NCI-H510A (cell line): ENCODE measurements at places on chromosomes 2 and 18.

GRCh38 chr2:45904267-45904945 is 252.9 kb downstream of the PRKCE start:
- DNase-seq, result no peak

DNA sequence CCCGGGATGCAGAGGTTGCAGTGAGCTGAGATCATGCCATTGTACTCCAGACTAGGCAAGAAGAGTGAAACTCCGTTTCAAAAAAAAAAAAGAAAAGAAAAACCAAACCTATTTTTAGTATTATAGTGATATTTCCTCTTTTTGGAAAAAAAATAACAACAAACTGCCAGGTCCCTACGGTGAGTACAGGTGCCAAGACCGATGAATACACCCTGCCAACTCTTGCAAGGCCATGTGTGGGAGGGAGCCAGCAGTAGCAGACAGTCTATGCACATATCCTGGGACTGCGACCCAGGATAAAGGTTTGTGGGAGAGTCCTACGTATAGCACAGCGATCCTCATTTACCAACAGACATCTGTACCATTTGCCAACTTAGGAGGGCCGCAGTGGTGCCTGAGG is 69.6 kb upstream of the DNMT3A start:
- DNase-seq, result no peak

GRCh38 chr2:40480596-40480995 is 28.7 kb upstream of the SLC8A1 start:
- DNase-seq, result no peak

GRCh38 chr2:143336719-143337210 is 207.5 kb downstream of the ARHGAP15 start:
- DNase-seq, result no peak

DNA sequence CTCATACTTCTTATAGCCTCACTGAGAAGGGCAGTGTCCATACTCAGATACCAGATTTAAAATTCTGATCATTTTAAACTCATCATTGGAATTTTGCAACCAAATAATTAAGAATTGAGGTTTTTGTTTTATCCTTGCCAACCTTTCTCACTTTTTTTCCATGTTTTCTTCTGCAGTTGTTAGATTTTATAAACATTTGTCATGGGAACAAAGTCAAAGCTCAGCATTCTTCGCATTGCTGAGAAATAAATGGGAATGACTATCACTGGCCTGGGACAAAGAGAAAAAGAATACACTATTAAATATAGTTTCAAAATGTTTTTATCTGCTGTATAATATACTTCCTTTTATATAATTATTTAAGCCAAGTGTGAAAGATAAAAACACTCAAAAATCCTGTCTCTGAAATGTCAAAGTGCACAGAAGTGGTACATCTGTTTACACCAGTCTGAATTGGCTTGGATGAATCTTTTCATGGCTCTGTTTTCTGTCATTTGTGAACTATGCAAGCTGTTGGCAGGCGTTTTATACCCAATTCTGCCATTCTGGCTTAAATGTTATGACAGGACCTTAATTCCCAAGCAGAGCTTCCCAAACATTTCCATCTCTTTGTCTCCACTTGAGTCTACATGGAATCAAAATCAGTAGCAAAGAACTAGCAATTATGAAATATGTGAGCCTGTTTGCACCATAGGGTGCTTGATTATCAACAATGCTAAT is 249.3 kb upstream of the SYT4 start:
- no peak for DNase-seq

GRCh38 chr2:225495706-225496105 is 96.2 kb downstream of the NYAP2 start:
- DNase-seq, result no peak

DNA sequence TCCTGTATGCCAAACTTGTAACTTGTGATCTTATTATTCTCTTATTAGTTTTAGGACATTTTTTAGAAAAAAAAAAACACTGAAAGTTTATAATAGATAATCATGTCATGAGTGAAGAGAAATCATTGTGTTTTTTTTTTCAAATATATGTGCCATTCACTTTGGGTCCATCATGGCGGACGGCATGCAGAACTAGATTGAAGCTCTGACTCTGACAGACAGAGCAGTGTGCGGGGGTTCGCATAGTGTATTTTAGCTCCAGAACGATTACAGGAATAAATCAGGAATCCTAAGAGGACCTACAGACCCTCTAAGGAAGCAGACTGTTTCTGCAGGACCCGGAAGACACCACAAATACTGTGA is 484.4 kb upstream of the REG3G start:
- no peak for DNase-seq

DNA sequence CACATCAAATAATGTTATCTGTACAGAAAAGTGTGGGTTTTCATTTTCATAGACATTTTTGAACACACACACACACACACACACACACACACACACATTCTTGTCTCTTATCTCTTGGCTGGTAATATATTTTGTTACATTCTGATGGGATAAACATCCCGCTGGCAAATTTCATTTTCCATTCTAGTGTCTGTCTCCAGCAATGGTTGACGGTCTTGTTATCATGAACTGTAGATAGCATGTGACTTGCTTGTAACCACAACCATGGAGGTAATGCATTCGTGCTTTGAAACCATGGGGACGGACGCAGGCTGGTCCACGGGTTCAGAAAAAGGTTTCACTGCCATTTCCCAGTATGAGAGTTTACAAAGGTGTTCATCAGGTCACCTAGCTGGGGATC is 156.4 kb downstream of the PPP1R1C start:
- DNase-seq, result no peak

DNA sequence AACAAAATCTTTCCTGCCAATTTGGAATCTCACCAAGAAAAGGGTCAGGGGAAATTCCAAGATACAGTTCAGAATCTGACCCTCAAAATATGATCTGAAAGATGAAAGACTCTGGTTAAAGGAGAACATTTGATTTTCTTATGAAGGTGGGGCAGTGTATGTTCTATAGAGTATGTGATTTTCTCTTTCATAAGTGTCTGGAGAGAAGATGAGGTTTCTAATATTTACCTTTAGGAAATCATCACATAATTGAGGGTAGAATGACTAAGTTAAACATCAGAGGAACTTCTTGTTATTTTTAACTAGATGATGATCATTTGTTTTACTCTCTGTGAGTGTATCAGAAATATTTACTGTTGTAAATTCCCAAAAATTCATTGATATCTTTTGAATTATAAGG is 27.8 kb upstream of the MBOAT2 start:
- no peak for DNase-seq

DNA sequence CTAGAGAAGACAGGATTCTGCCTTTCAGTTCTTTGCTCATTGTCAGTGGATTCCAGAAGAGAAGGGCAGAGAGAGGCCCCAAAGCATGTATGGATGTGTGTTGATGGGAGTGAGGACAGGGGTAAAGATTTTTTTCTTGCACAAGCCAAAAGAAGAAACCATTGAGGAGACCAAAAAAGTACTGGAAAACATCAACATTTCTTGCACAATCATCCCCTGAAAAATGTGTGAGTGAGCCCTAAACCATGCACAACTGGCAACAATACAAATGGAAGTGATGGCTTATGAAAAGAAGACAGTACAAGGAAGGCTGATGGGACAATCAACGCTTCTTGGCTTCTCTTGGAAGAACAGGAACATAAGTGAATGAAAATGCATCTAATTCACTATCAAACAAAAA is 5.6 kb upstream of the SMAD7 start:
- DNase-seq, result no peak

GRCh38 chr2:197477797-197478196 is 21.8 kb downstream of the HSPD1 start:
- DNase-seq, result no peak

DNA sequence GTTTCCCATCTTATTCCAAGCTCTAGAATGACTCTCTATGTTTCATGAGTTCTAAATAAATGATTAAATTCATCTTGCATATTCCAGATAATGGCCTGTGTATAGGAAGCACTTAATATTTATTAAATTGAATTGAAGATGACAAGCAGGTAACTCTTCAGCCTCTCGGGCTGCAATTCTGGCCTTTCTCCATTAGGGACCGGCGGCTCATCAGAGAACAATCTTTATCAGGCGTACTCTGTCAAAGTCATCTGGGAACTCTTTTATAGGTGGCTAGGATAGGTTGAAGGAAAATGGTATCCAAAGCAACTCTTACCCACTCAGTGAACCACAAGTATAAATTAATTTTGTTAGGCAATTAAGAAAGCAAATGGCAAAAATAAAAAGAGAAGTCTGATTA is 308.5 kb downstream of the NOL4 start:
- no peak for DNase-seq

GRCh38 chr2:6879011-6879410 is 1.4 kb downstream of the RSAD2 start:
- no peak for DNase-seq

DNA sequence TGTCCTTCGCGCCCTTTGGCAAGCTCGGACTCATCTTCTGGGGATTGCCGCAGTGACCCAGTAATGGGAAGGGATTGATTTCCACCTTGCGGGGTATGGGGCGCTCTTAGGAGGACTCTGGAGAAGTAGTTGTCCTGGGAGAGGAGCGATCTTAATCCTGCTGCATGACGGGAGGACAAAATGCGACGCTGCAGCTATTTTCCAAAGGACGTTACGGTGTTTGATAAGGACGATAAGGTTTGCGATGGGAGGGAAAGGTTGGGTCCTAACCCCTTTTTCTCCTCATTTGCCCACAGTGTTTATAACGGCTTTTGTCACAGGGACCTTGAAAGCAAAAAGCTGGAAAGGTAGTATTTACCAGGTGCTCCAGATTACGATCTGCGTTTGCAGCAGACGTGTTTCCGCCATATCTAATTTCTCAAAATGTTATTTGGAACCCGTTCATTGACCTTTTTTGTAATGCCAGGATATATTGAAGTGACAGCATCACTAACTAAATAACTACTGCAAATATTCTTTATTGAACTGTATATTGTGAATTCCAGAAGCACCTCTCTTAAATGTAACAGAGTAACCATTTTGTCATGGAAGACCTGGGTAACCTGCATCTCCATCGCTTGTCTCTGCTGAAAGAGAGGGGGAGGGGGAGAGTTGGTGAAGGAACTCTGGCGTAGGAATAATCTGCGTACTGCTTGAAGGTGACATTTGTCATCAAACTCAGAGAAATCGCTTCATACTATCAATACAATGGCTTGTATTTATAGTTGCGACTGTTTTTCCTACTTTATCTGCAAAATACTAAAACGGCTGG is 590 bp downstream of the MDH1 start:
- DNase-seq, result peak; percentile 19

DNA sequence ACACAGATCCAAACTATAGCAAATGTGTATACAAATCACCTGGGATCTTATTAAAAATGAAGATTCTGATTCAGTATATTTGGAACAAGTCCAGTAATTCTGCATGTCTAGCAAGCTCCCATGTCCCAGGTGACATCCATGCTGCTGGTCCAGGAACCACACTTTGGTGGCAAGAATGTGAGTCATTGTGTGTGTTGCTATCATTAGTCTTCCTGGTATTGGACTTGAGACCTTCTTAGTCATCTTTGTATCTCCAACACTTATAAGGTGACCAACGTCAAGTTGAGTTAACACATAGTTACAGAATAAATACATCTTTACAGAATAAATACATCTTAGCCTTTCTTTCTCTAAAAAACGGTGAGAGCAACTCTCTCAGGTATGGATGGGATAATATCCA is 107.9 kb upstream of the NDUFV2 start:
- DNase-seq, result no peak

- DNase-seq, result peak; percentile 88
These were observed 64.0 kb upstream of the ZNF516 start for GRCh38 chr18:76558881-76559667.

GRCh38 chr18:77101410-77102258 is 30.9 kb downstream of the MBP start:
- no peak for DNase-seq

DNA sequence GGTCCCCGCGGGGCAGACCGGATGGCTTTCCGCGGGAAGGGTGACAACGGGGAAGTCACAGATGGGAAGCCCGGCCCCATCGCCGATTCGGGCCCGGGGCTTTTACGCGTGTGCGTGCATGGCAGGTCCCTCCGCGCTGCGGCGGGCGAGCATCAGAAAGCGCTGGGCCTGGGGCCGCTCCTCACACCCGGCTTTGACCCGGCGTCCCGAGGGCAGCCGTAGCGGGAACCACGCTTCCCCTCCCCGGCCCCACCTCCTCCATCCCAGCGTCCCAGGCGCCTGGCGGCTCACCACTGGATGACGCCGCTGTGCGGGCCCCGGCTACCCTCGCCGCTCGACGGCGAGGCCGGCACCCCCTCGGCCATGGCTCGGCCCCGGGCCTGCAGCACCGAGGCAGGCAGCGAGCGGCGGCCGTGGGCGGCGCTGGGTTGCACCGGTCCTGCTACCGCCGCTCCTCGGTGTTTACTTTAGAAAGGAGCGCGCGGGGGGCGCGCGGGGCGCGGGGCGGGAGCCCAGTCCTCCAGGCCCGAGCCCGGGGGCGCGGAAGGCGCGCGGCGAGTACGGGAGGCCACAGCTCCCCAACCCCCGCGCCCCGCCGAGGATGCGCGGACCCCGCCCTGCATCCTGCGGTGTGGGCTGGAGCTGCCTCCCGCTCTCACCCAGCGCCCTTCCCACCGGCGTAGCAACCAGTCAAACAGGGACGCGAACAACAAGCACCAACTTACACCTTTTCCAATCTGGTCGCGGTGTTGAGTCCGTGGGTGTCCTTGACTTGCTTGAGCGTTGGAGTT is 806 bp downstream of the RFX8 start:
- peak; percentile 33 for DNase-seq

- DNase-seq, result no peak
These were observed 550 bp downstream of the RAB1A start for GRCh38 chr2:65129286-65129825.

GRCh38 chr2:239188536-239188935 is 212.3 kb downstream of the HDAC4 start:
- DNase-seq, result no peak

DNA sequence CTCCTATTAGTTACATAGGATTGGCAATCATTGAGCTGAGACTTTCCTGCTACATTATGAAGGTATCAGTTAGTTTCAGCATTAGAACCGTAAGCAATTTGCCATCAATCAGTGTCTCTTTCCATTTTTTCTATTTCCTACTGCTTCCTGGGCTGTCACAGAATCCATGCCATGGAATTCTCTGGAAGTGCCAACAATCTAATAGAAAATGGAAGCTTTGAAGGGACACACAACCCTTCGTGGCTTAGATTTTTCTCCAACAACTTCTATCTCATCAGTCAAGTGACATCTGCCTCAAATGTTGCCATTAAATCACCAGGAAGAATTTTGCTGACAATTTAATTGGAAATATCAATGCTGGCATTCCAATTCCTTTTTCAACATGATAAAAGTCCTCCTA is 183.5 kb upstream of the PARD3B start:
- DNase-seq, result no peak

GRCh38 chr2:66253066-66253465 is 181.9 kb upstream of the MEIS1 start:
- DNase-seq, result no peak

- DNase-seq, result no peak
These were observed 20.3 kb downstream of the INO80C start for GRCh38 chr18:35477497-35477896.

- DNase-seq, result no peak
These were observed 15.5 kb downstream of the LAMA1 start for GRCh38 chr18:7102131-7102530.

- DNase-seq, result no peak
These were observed 6.0 kb upstream of the MLPH start for GRCh38 chr2:237480988-237481525.

- DNase-seq, result peak; percentile 19
These were observed 26.5 kb upstream of the KCNS3 start for GRCh38 chr2:17851731-17852585.
